ENCODE measurements at places on chromosomes 16 and 17.

DNA sequence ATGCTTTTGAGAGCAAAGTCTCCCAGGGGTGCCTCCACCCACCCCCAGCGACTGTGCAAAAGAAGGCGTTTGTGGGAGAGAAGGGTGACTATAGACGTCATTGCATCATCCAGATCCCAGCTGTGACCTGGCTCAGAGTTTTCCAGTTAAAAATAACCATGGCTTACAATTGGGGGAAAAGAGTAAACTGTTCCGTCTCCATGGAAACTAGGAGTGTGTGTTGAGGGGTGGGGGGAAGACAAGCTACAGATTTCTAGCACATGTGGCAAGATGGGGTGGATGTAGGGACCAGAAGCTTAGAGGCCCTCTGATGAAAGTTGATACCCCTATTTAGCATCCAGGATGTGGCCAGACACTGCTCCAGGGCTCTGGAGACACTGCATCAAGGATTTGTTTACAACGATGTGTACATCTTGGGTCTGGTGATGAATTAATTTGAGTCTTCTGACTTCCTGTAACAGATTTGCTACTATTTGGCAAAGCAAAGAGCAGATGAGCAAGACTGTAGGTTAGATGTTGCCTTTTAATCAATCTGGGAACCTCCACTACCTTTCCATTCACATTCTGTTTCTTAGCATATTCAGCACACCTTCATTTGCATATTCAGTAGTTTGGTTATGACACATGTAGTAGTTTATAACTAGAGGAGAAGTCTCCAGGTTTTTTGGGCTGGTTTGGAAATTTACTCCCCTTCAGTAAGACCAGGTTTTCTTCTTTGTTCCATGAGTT lies 6.2 kb upstream of the DUSP14 start:
- DNase-seq, result no peak

DNA sequence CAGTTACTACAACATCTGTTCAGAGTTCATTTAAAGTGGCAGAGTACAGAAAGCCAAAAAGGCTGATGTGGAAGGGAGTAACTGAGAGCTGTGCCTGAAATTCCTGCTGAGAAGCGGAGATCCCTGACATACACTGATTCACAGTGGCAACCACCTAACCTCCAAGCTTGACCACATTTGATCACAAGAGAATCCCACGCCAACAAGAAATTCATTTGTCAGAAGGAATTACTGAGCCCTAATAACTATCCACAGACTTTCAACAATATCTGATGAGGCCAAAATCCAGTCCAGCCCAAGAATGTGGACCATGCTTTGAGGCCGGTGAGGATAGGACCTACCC lies 168.5 kb upstream of the RPH3AL start:
- DNase-seq, result no peak

- no peak for DNase-seq
These were observed 46.1 kb downstream of the NXN start for GRCh38 chr17:933312-934073.

DNA sequence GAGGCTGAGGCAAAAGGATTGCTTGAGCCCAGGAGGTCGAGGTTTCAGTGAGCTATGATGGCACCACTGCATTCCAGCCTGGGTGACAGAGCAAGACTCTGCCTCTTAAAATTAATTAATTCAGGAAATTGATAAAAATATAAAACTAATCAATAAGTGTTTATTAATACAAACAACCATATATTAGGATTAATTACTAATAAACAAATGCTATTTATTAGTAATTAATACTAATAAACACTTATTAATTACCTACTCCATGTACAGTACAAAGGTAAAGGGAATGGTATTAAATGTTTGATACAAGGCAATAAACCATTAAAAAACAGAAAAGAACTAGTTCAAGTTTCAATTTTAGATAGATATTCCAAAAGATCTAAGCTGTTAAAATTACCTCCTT lies 119.2 kb upstream of the C17orf78 start:
- no peak for DNase-seq

DNA sequence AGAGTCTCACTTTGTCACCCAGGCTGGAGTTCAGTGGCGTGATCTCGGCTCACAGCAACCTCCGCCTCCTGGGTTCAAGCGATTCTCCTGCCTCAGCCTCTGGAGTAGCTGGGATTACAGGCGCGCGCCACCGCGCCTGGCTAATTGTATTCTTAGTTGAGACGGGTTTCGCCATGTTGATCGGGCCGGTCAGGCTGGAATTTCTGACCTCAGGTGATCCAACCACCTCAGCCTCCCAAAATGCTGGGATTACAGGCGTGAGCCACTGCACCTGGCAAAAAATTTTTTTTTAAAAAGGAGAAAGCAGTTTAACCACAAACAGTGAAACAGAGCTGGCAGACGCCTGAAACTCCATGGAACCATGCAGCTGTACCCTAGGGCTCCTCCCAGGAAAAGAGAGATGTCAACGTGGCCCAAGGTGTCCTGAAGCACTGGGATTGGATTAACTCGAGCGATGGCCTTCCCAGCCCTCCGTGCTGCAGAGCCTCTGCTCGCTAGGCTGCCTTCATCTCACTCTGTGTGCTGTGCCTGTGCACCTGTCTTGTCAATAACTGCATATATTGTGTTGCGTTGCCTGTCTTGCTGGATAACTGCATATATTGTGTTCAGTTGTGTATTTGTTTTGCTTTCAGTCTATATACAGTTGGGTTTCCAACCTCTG lies 29.6 kb upstream of the FOXK2 start:
- no peak for DNase-seq

- DNase-seq, result no peak
These were observed 148.0 kb downstream of the KCNJ12 start for GRCh38 chr17:21524211-21524591.

- no peak for DNase-seq
These were observed 6.3 kb upstream of the AHSP start for GRCh38 chr16:31521368-31521767.

GRCh38 chr17:12388226-12388625 lies 277.5 kb upstream of the MYOCD start:
- no peak for DNase-seq

- no peak for DNase-seq
These were observed 80.1 kb downstream of the CLEC16A start for GRCh38 chr16:11024333-11025053.

GRCh38 chr17:9865586-9865985 lies 39.5 kb downstream of the RCVRN start:
- no peak for DNase-seq

All from NCI-H1436 (cell line).